NCI-H524 treated with DMSO at 0.1 percent for 48 hours (cell line): ENCODE measurements at places on chromosomes 7 and 10.

- DNase-seq = no peak
Measured at GRCh38 chr10:131146790-131147189, 164.7 kb downstream of the TCERG1L start.

DNA sequence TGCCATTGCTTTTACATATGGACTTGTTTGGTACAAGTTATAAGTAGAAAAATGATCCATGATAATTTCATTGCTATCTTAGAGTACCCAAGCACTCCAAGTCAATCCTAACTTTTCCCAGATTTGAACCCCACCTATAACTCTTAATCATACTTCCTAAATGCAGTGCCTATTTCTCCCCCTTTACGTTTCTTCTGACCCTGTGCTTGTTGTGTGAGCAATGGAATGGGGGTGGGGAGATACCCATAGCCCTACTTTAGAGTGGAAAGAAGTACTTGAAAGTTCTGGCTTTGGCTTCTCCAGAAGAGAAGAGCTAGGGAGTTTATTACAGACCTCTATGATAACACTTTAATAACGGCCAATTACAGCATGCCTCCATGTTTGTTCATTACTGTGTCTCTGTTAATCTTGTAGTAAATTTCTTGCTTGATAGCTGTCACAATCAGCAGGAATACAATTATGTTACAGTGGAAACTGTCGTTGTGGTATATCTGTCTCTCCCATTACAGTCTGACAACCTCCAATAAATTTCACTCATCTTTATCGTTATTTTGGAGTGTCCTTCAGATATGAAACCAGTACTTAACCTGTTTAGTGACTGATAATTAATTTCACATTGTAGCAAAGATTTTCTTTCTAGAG, 34.0 kb downstream of the CNPY1 start:
- no peak for DNase-seq

- DNase-seq = no peak
Measured at GRCh38 chr10:125683821-125684220, 858 bp upstream of the TEX36 start.

- no peak for DNase-seq
Measured at GRCh38 chr10:72259491-72260238, 14.1 kb upstream of the DDIT4 start.

DNA sequence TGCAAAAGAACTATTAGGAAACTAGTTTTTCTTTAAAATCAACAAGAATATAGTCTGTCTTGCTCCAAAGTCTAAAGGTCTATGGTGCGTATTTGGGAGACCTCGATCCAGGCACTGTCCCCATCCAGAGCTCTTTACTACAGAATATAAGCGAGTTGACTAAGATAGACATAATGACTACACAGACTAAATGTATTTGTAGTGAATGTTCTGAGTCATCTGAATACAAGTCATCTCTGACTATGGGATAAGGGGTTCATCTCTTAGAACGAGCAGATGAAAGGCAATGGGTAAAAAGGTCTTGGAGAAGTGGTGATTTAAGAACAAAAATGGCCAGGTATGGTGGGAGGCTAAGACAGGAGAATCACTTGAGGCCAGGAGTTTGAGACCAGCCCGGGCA, 136.0 kb upstream of the RSU1 start:
- DNase-seq = no peak
